Spleen (tissue), 13 donors: ENCODE measurements at places on chromosomes 16 and 17.
A peak's percentile ranks its signal among the peaks of the same experiment; 100 is the strongest.

GRCh38 chr16:56860226-56861020 lies 4.6 kb upstream of the SLC12A3 start:
- no peak for DNase-seq

- DNase-seq, result no peak
Observed at GRCh38 chr16:1472974-1473373, 1.9 kb downstream of the CLCN7 start.

DNA sequence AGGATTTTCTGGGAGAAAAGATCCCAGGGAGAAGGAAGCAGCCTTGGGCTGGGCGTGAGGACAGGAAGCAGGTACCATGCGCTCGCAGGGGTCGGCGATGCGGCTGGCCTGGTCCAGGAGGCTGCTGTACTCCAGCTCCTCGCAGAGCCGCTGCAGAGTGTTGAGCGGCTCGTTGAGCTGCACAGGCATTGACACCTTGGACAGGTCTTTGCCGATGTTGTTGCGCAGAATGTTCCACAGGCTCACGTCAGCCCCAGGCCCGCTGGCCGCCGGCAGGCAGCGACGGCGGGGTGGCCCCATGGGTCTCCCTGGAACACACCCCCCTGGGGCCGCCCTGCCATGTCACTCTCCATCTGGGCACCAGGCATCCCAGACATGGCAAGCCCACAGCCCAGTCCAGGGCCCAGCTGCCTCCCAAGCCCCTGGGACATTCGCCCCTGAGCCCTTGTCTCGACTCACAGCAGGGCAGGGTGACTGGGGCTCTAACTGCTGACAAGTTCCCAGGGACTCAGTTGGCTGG lies 8.0 kb downstream of the OSBPL7 start:
- DNase-seq, result no peak

GRCh38 chr17:78458091-78458490 lies 79.6 kb downstream of the PGS1 start:
- DNase-seq, result no peak

DNA sequence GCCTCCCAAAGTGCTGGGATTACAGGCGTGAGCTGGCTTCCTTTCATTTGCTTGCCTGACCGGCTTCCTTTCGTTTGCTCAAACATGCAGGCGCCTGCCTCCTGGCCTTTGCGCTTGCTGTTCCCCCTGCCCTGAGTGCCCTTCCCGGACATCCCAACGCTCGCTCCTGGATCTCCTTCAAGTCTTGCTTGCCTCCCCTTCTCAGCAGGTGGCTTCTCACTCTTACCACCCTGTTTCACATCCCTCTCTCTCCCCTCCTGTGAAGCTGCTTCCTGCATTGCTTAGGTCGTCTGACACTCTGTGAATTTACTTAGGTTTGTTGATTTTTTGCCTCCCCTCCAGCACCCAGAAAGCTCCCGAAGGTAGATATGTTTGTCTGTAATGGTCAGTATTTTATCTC lies 25.6 kb upstream of the NDRG4 start:
- DNase-seq, result no peak

- DNase-seq, result no peak
Observed at GRCh38 chr17:50015146-50015545, 20.1 kb upstream of the DLX3 start.

- DNase-seq, result no peak
Observed at GRCh38 chr17:82350182-82351030, 8.6 kb upstream of the TEX19 start.

GRCh38 chr17:15744074-15744676 lies 12.1 kb downstream of the TBC1D26 start:
- no peak for DNase-seq

GRCh38 chr17:79126139-79126538 lies 51.5 kb downstream of the ENGASE start:
- DNase-seq, result no peak

DNA sequence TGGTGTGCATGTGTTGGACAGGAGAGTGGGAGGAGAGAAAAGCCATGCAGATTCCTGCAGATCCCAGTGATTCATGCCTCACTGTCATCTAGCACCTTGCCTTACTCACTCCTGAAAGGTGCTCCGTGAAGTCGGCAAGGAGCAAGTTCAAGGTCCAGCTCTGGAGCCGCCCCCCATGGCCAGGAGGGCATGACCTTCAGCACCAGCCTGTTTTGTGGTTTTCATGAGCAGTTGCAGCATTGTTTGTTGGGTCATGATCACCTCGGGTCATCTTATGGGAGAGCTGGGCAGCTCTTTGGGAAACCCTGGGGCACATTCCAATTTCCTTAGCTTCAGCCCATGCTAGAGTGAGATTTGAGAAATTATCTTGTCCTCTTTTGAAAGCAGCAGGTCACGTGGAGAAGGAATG lies 137.5 kb upstream of the IRX3 start:
- DNase-seq, result no peak

DNA sequence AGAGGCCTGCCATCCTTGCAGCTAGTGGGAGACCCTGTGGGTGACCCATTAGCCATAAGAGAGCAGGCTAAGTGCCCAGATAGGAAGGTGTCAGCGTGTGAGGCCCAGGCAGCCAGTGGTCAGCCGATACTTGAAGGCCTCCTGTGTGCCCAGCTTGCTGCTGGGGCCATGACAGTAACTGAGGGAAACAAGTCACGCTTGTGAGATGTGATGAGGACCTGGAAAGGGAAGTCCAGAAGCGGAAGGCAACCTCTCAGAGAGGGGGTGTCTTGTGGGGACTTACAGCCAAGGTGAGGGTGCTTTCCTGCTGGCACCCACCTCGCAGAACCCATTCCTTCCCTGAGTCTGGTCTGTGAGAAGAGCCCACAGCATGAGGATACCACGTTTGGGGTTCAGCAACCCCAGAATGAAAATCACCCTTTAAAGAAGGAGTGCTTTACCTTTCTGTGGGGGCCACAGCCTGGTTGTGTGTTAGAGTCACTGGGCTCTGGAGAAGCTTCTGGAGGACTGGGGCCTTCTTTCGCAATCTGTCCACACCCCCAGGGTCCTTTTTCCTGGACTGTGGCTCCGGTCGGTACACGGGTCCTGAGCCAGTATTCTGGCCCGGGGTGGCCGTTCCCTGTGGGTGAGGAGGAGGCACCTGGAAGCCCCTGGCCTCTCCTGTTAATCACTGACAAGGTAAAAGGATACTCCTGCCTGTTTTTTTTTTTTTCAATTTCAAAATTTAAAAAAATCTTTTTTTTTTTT lies 53.9 kb downstream of the PLCG2 start:
- DNase-seq, result no peak

DNA sequence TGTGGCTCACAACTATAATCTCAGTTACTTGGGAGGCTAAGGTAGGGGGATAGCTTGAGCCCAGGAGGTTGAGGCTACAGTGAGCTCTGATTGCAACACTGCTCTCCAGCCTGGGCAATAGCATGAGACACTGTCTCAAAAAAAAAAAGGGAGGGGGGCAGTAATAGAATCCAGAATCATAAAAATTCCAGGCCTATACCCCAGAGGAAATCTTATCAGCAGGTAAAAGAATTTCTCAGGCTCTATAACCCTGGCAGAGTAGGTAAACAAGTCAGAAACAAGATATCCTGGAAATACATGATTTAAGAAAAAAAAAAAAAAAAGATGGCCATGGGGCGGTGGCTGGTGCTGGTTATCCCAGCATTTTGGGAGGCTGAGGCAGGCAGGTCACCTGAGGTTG lies 12.9 kb downstream of the SPAG9 start:
- DNase-seq, result no peak

DNA sequence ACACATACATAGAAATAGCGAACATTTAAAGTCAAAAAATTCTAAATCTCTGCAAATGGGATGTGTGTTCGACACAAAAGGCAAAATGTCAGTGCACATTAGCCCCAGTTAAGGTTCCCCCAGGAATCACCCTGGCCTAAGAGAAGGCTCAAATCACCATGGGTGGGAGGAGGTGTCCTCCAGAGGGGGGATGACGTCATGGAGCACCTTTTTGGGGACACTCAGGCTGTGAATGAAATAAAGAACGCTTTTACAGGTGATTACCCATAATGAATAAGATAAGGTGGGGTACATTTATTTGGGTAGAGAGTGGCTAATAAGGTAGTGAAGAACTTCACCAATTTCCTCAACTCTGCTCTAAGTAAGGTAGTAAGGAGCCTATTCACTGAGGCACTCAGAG lies 26.4 kb downstream of the WNT3 start:
- no peak for DNase-seq

- DNase-seq, result no peak
Observed at GRCh38 chr17:63758428-63758827, 15.0 kb downstream of the CCDC47 start.

DNA sequence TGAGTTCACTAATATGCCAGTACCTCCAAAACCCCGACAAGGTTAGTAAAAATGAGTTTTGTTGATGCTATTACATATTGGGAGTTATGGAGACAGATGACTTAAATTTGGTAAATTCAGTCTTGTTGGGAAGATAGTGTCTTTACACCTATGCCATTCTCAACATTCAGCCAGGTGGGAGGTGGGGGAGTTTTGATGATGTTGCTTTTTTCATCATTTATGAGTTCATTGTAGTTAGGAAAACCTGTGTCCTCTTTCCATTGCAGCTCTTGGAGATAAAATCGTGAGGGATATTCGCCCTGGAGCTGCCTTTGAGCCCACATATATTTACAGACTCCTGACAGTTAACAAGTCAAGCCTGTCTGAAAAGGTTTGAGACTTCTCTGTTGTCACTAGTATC lies 59.9 kb upstream of the CRISPLD2 start:
- DNase-seq, result no peak

DNA sequence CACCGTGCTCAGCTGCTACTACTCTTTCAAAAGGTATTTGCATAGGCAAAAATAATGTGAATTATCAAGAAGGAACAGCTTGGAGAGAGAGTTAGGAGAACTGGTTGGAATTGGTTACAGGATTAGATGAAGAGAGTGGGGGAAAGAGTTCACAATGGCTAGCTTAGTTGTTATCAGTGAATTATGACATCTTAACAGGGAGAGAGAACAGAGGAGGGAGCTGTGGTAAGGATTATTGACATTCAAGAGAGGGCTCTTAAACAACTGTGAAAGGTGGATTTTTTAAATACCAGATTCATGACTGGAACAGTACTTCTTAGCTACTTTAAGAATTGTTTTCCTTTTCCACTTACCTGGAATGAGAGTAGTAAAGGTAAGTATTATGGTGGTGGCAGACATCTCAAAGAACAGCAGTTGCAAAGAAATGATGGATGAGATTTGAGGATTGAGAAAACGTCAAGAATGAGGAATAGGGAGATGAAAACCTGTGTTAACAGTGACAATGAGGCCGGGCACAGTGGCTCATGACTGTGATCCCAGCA lies 43.9 kb upstream of the SLC5A11 start:
- no peak for DNase-seq

GRCh38 chr17:53560953-53561352 lies 261.8 kb upstream of the KIF2B start:
- no peak for DNase-seq

DNA sequence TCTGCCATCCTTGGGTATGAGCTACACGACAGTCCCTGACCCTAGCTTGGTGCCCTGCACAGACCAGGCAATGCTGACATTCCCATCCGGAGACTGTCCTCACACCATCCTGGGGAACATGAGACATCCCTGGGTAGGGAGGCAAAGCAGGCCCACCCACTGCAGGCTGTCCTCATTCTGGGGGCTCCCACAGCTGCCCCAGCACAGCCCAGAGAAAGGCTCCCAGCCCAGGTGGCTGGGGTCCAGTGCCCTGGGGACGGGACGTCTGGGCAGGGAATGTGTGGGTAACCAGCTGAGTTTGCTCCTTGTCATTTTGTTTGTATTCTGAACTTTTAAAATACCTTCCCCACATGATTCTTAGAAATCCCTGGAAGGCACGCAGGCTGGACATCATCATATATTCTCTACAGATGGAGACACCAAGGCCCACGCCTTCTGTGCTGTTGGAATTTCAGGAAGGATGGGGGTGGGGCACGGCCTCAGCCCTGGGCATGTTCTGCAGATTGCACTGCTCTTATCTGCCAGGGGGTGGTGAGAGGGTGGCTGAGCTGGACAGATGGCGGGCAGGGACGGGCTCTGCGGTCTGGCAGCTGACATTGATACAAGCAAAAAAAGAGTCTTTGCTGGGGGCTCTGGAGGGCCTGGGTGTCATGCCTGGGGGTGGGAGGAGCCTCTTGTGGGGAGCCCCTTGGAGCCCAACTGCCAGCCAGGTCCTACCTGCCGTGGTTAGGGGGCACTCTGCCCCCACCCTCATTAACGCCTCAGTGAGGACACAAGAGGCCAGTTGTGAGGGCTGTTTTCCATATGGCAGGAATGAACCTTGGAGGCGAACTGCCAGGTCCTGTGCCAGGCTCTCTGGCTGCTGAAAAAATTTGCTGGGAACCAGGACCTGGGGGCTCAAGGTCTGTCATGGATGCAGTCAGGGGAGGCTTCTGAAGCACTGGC lies 28.4 kb downstream of the LRRC75A start:
- DNase-seq, result peak; percentile 85
